ENCODE measurements at places on chromosomes 3 and 15.

DNA sequence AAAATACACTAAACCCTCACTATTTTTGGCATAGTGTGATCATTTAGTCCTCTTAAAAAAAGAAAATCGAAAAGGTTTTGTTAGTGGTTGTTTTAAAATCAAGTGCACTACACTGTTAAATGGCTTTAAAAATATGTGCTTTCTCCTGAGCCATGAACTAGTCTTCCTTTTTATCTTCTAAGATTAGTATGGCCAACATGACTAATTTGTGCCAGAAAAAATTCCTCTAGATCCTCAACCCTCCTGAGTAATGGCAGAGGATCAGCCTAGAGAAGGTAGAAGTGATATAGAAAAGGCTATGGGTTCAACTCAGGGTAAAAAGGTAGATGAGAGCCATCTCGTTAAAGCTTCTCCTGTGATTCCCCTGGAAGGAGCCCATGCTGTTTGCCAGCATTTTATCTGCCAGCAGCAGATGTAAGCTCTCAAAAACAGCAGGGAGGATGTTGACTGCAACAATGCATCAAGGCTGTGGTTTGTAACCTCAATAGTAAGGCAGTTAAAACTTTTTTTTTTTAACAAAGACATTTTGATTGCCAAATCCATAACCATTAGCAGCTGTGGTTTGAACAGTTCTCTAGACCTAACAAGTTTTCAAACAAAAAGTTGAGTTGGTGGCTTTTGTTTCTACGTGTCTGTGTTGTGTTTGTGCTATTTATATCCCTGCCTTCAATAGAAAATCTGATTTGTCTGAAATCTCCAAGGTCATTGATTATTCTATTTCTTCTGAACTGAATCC is 30.2 kb upstream of the ZNF609 start:
- DNase-seq = no peak

DNA sequence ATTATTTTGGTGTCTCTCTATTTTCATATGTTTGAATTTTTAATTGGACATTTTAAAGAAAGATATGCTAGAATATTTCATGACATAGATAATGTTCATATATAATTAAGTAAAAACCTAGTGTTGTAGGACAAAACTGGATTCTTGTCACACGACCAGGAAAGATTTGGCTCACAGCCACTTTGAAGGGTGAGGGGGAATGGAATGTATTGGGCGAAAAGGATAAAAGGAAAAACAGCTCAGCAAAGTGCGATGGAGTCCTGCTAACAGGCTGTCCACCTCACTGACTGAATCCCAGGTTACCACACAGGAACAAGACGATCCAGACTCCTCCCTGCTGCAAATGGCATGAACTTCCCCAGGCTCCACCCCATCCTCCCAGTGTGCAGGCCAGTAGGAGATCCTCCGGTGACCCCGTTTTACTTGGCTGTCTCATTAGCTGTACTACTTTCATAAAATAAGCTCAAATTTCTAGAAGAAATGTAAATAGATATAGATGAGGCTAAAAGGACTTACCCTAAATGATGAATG is 186.2 kb downstream of the CD47 start:
- no peak for DNase-seq

DNA sequence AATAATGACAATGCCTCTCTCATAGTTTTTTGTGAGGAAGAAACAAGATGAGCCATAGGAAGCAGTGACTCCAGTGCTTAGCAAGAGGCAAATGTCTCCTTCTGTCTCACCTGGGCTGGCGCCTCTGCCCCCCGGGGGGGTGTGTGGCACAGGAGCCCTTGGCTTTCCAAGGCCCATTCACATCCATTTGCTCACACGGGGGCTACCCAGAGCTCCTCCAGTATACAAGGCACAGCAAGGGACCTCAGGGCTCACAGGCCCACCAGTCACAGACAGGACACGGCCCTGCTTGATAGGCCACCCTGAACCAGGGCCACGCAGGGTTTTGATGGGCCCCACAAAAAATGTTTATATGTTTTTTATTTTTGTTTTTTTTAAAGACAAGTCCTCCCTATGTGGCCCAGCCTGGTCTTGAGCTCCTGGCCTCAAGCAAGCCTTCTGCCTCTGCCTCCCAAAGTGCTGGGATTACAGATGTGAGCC is 21.9 kb upstream of the EHD4 start:
- no peak for DNase-seq

- DNase-seq = no peak
These were observed 49.3 kb downstream of the FAM174B start for GRCh38 chr15:92606126-92606835.

DNA sequence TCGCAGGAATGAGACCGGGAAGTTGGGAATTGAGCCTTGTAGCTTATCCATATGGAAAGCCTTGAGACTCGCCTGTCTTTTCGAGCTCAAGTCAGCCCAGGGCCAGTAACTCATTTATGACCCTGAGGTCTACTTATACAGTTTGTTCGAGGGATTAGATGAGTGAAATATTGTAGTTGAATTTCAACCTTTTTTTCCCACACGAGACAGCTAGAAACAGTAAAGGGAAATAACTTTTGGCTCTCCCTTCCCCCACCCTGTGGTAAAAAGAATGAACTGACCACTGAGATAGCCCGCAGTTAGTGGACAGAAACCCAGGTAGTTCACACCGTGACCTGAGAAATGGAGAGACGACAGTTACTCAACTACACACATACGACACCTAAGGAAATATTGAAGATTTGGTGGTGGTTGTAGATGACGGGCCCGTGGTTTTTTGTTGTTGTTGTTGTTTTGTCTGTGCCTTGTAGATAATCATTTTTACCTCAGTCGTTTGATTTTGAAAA is 841 bp downstream of the EIF3J start:
- DNase-seq = no peak

- DNase-seq = no peak
These were observed 20.6 kb downstream of the COL8A1 start for GRCh38 chr3:99659032-99659431.

DNA sequence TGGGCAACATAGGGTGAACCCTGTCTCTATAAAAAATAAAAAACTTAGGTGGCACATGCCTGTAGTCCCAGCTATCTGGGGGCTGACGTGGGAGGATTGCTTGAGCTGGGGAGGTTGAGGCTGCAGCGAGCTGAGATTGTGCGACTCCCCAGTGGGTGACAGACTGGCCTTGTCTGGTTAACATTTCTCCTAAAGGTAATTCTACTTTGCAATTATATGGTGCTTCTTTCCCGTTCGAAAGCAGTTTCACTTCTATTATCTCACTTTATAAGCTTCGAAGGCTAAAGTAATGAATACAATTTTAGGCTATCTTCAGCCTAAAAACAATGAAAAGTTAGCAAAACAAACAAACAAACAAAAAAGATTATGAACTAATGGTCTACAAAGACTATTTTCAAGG is 35.3 kb downstream of the COMMD2 start:
- DNase-seq = no peak

DNA sequence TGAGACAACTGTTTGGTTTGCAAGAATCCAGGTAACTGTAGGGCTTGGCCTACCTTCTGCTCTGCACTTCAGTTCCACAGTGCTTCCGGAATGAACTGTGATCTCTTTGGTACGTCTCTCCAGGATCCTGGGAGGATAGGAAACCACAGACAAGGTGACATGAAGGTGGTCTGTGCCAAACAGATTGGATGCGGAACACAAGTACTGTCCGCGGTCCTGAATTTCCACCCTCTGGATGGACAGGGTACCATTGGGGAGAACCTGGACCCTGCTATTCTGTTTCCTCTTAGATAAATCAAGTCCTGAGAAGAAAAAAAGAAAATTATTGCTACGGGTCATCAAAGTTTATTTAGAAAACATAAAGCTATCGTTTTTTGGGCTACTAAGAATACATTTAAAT is 17.3 kb downstream of the IGSF10 start:
- no peak for DNase-seq

DNA sequence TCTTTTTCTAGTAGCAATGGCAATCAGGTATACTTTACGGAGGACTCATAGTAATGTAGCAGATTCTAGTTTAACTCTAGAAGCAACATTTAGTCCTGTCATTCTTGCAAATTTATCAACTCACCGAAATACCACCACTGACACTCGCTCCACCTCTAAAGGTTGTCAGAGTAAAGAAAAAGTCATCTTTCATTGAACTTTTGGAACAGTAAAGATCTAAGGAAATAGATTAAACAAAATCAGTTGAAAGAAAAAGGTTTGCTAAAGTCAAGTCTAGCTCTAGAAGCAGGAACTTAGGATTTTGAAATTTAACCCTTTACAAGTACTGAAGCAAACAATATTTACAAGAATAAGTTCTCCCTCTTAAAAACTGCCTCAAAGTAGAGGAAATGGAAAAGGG is 8.7 kb downstream of the ATP8B4 start:
- no peak for DNase-seq

GRCh38 chr3:97816811-97817210 is 5.0 kb upstream of the CRYBG3 start:
- no peak for DNase-seq

GRCh38 chr3:171379281-171379680 is 80.9 kb downstream of the TNIK start:
- DNase-seq = no peak

GRCh38 chr3:184078851-184079250 is 18.0 kb upstream of the HTR3E start:
- DNase-seq = no peak

DNA sequence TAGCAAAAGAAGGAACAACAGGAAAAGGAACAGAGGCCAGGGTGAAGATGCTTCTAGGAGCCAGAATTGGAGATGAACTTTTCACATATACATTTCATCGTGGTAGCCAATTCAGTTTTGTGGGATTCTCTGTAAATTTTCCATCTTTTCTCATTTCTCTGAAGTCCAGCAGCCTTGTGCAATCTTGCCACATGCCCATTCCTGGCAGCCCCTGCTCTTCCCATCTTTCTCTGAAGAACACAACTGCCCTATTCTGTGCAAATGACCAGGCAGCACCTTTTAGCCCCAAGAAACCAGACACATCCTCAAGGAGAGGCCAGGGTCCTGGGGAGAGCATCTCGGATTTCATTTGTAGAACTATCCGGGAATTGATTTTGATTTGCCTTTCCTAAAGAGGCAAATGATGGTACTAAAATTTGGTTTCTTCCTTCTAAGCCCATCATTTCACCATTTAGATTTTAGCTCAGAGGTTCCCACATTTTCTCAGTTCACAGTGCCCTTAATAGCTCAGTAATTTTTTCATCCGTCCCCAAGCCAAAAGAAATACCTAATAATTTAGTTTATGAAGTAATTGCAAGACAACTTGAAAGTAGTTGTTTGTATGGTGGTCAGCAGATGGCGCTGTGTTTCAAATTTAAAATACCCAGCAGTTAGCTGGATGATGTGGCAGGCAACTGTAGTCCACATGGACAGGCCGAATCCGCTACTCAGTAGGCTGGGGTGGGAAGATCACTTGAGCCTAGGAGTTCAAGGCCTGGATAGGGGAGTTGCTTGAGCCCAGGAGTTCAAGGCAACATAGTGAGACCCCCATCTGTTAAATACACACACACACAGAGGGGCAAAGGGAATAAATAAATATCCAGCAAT is 61.3 kb upstream of the ACKR4 start:
- DNase-seq = peak; percentile 15

GRCh38 chr15:58699769-58700168 is 49.7 kb downstream of the ADAM10 start:
- no peak for DNase-seq

DNA sequence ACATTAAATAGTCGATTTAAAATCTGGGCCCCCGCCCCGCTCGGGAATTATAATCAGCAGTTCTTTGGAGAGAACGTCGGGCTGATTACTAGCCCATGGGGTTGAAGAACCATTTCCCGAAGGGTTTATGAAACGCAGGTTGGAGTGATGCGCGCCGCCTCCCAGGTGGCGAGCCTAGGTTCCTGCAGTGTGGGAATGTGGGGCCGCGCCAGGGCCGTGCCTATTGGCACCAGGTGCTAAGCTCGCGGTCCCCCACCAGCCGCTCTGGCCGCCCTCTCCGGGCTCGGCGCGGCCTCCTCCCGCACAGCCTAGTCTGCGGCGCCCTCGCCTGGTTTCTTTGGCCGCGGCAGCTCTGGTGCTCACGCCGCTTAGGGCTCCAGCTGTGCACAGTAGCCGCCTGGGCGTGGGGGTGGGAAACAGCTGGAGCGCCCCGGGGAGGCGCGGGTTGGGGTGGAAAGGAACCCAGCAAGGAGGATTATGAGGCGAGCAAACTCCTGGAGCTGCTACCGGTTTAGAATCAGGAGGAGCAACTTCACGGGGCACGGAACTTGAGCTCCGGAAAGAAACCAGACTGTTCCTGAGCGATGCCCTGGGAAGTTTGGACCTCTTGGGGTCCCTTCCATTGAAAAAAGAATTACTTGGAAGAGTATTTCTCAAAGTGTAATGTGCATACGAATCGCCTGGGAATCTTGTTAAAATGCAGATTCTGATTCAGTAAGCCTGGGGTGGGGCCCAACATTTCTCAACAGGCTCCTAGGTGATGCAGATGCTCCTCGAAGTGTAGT is 5.6 kb upstream of the MECOM start:
- DNase-seq = no peak

GRCh38 chr3:15610082-15610759 is 8.7 kb downstream of the BTD start:
- no peak for DNase-seq

GRCh38 chr3:69181592-69182211 is 59.3 kb upstream of the LMOD3 start:
- no peak for DNase-seq

DNA sequence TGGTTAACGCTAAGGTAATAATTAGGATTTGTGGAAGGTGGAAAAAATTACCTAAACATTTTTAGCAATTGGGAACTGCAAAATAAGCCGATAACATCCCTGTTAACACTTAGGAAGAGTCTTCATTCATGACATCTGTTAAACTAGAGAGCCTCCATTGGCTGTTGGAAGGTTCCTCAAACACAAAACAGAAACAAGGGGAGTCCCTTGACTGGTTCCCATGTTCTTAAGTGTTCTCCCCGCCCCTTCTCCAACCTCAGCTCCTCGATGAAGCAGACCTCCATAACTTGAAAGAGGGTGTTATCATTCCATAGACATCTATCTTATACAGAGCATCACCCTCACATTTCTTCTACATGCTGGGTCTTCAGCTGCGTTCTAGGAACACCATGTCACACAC is 2.5 kb downstream of the SLC22A13 start:
- no peak for DNase-seq

DNA sequence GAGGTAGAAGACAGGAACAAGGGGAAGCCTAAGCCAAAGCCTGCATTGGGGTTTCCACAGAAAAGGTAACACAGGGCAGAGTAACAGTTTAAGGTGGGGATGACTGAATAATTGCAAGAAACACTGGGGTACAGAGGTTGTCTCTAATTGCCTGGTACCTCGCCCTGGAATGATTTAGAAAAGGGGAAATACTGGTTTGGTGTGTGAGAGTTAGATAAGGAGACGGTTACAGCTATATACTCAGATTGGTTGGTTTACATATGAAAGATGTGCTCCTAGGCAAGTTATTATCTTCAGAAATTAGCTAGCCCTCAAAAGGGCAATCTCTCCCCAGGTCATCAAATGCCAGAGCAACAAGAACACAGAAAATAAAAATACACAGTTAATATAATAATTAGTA is 58.8 kb downstream of the SMARCC1 start:
- no peak for DNase-seq

GRCh38 chr3:107894998-107895397 is 195.8 kb downstream of the CD47 start:
- DNase-seq = no peak

GRCh38 chr15:85380812-85381642 is 624 bp downstream of the AKAP13 start:
- peak; percentile 44 for DNase-seq

Measured in stimulated activated CD8-positive, alpha-beta memory T cell treated with anti-CD3 and anti-CD28 coated beads, Interleukin-4, amount 100 ng/mL, for 24 hours (primary cell).